MCF 10A (cell line): ENCODE measurements at places on chromosomes 3 and 15.

- no peak overlapping the region for H3K27ac ChIP-seq
- H3K36me3 ChIP-seq: peaks cover 10% of the 10 kb centered on the region
- no peaks in the 10 kb centered on the region for H3K27me3 ChIP-seq
- peak overlapping the region; percentile 20 for H3K4me3 ChIP-seq
- peak; percentile 78 for DNase-seq
Measured at GRCh38 chr15:90648137-90649070, 68.7 kb upstream of the BLM start.

- no peaks in the 10 kb centered on the region for H3K4me1 ChIP-seq
- no peak for DNase-seq
- H3K36me3 ChIP-seq: no peaks in the 10 kb centered on the region
- H3K27ac ChIP-seq: no peak overlapping the region
- no peak overlapping the region for H3K4me3 ChIP-seq
Measured at GRCh38 chr3:105759442-105760078, 109.3 kb downstream of the CBLB start.

DNA sequence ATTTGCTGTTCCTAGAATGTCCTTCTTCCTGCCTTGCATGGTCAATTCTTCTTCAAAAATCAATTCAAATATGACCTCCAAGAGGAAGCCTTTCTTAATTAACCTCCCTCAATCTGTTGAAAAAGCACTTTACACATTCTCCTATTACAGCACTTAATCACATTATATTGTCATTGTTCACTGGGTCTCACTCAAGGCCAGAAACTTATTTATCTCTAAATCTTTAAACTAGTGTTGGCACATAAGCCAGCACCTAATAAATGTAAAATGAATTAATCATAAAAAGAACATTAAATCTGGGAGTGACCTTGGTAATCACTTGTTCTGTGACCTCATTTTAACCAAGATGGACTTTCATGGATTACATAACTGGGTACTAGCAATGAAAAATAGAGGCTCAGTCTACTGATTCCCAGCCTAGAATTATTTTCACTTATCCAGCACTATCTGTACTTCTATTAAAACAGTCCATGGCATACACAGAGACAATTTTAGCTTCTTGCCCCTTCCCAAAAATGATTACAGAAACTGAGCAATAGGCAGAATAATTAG lies 22.1 kb downstream of the MSL2 start:
- H3K4me1 ChIP-seq: peaks cover 5% of the 10 kb centered on the region
- DNase-seq: no peak
- H3K27ac ChIP-seq: no peak overlapping the region
- no peak overlapping the region for H3K4me3 ChIP-seq
- no peaks in the 10 kb centered on the region for H3K27me3 ChIP-seq

GRCh38 chr15:73678498-73678897 lies 5.7 kb upstream of the CD276 start:
- no peak for DNase-seq
- peaks cover 5% of the 10 kb centered on the region for H3K4me1 ChIP-seq
- H3K27ac ChIP-seq: no peak overlapping the region
- no peaks in the 10 kb centered on the region for H3K27me3 ChIP-seq

- no peak for DNase-seq
- H3K27me3 ChIP-seq: peaks cover 20% of the 10 kb centered on the region
- no peaks in the 10 kb centered on the region for H3K36me3 ChIP-seq
- H3K4me3 ChIP-seq: no peak overlapping the region
Measured at GRCh38 chr3:195556390-195556789, 13.3 kb upstream of the PPP1R2 start.

- H3K4me3 ChIP-seq: no peak overlapping the region
- no peak for DNase-seq
- H3K4me1 ChIP-seq: no peaks in the 10 kb centered on the region
- H3K27me3 ChIP-seq: peaks cover 12% of the 10 kb centered on the region
- H3K36me3 ChIP-seq: no peaks in the 10 kb centered on the region
- no peak overlapping the region for H3K27ac ChIP-seq
Measured at GRCh38 chr3:54134713-54135112, 12.4 kb downstream of the CACNA2D3 start.

GRCh38 chr3:188796122-188796631 lies 375.6 kb upstream of the TPRG1 start:
- no peaks in the 10 kb centered on the region for H3K27me3 ChIP-seq
- H3K27ac ChIP-seq: no peak overlapping the region
- no peak overlapping the region for H3K4me3 ChIP-seq
- peaks cover 14% of the 10 kb centered on the region for H3K36me3 ChIP-seq
- no peaks in the 10 kb centered on the region for H3K4me1 ChIP-seq
- no peak for DNase-seq

DNA sequence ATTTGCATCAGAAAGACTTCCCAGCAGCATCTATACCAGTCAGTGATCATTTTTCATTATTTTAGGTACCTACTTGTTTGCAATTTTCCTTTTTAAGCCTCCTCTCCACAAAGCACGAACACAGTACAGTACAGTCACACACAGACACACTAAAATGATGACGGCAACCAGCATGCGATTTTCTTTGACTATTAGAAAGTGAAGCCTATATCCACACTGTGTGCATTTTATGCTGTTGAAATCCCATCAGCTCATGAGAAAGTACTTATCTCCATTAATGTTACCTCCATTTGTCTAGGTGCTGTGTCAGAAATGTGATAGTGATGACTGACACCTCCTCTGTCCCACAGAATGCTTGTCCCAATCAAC lies 294.7 kb upstream of the MEIS2 start:
- H3K36me3 ChIP-seq: no peaks in the 10 kb centered on the region
- no peak for DNase-seq
- no peaks in the 10 kb centered on the region for H3K27me3 ChIP-seq
- no peak overlapping the region for H3K4me3 ChIP-seq
- no peak overlapping the region for H3K27ac ChIP-seq

GRCh38 chr15:96838081-96838480 lies 507.6 kb downstream of the NR2F2 start:
- no peak for DNase-seq
- no peak overlapping the region for H3K4me3 ChIP-seq
- H3K27me3 ChIP-seq: no peaks in the 10 kb centered on the region
- H3K36me3 ChIP-seq: no peaks in the 10 kb centered on the region
- no peak overlapping the region for H3K27ac ChIP-seq

DNA sequence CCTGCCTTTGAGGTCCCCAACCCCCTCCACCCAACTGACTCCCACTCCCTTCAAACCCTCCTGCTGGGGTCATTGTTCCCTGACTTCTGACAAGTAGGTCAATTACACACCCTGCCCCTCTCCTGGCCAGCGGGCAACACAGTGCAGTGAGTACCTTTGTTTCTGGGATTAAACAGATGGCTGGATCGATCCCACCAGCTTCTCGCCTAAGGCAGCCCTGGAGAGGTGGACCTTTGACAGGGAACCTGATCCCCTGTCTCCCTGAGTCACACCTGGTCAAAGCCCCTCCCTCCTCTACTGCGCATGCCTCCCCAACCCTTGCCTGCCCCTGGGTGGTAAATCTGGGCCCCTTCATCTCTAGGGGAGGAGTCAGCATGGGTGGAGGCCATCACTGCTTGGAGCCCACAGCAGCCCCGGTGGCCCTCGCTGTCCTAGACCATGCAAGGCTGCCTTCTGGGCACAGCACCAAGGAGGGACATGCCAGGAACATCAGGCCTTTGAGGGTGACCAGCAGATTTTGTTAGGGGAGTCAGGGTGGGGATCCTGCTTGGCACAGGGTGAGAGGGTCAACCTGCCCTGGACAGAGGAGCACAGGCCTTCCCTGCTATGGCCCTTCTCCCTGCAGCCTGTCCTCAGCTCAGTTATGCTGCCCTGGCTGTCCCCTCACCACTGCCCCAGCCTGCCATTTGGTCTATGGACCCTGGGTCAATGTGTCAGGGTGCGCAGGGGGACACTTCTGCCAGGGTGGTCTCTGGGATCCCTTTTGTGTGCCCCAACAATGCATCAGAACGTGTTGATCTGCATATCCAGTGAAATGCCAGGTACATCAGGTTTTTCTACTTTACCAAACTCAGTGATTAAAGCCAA lies 9.8 kb upstream of the PRR23E start:
- H3K36me3 ChIP-seq: no peaks in the 10 kb centered on the region
- no peak for DNase-seq
- H3K4me3 ChIP-seq: no peak overlapping the region
- H3K4me1 ChIP-seq: no peaks in the 10 kb centered on the region
- H3K27ac ChIP-seq: no peak overlapping the region

GRCh38 chr15:46768287-46768686 lies 949.0 kb upstream of the SEMA6D start:
- H3K4me1 ChIP-seq: no peaks in the 10 kb centered on the region
- no peaks in the 10 kb centered on the region for H3K27me3 ChIP-seq
- DNase-seq: no peak
- no peak overlapping the region for H3K4me3 ChIP-seq
- no peaks in the 10 kb centered on the region for H3K36me3 ChIP-seq
- H3K27ac ChIP-seq: no peak overlapping the region

DNA sequence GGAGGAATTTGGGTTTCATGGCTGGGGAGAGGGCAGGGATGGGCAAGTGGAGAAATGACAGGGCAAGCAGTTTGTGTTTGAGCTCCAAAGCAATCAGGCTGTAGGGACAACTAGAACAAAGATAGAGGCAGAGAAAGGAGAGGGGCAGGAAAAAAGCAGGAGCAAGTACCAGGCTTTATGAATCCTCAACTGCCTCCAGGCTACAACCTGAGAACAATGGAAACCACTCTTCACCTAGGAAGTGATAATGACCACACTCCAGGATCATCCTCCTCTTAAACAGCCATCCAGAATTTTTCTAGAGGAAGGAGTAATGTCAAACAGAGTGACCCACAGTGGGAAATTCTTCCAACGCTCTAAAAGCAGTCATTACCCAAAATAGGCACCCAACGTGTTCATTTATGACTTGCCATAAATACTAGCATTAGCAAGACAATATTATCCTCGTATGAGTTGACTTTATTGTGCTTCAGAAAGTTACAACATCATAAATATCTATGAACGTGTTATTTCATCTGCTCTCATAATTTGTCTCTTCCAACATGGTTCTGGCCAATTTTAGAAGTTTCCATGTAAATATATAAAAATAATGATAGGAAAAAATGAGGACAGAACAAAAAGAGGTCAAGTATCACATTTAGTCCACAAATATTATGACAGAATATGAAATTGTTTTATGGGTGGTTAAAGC lies 50.5 kb downstream of the TNFAIP8L3 start:
- H3K27ac ChIP-seq: no peak overlapping the region
- no peaks in the 10 kb centered on the region for H3K4me1 ChIP-seq
- no peak for DNase-seq

- peak; percentile 23 for DNase-seq
- H3K27me3 ChIP-seq: no peaks in the 10 kb centered on the region
- H3K4me1 ChIP-seq: peaks cover 14% of the 10 kb centered on the region
- no peaks in the 10 kb centered on the region for H3K36me3 ChIP-seq
Measured at GRCh38 chr3:117439812-117440211, 730.2 kb downstream of the TUSC7 start.

GRCh38 chr15:38896647-38897046 lies 332.0 kb upstream of the RASGRP1 start:
- no peaks in the 10 kb centered on the region for H3K36me3 ChIP-seq
- H3K27ac ChIP-seq: no peak overlapping the region
- no peak overlapping the region for H3K4me3 ChIP-seq
- DNase-seq: no peak

DNA sequence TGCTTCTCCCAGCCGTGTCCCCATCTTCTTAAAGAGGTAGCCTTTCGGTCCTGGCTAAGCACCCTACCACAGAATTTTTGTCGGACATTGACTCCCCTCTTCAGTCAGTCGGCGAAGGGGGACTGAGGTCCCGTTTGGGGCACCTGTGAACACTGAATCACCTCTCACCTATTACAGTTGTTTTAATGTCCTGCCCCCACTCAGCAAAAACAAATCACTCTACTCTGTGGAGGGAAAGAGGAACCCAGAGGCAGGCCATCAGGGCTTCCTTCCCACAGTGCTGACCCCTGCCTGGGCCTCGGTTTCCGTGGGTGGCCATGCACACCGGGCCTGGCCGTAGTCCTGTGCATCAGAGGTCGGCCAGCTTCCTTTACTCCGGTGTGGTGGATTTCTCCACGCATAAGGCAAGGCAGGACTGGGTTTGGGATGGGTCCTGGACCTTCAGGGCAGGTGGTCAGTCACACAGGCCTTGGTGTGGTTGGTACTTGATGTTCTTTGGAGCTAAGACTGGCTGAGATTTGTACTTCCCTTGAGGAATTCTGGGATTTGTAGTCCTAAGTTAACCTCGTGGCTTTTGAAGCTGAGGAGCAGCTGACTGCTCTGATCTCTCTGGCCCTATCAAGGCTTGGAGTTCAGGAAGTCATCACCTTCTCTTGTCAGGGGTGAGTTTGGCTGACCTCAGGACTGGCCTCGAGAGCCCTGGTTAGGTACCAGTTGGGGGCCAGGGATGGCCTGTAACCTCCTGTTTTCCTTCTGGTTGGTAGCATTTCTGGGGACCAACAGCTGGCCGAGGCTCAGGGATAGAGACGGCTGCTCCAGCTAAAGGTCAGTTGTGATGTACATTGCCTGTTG lies 627 bp upstream of the FAM131A start:
- peaks cover 48% of the 10 kb centered on the region for H3K4me1 ChIP-seq
- peak overlapping the region; percentile 84 for H3K4me3 ChIP-seq
- H3K36me3 ChIP-seq: peaks cover 45% of the 10 kb centered on the region
- peak overlapping the region; percentile 89 for H3K27ac ChIP-seq
- no peaks in the 10 kb centered on the region for H3K27me3 ChIP-seq

- H3K27me3 ChIP-seq: no peaks in the 10 kb centered on the region
Measured at GRCh38 chr3:45986303-45986982, 9.2 kb downstream of the FYCO1 start.

- DNase-seq: peak; percentile 28
- H3K27me3 ChIP-seq: no peaks in the 10 kb centered on the region
- H3K4me3 ChIP-seq: no peak overlapping the region
- H3K27ac ChIP-seq: peak overlapping the region; percentile 54
Measured at GRCh38 chr3:107404727-107405469, 27.7 kb downstream of the CCDC54 start.

DNA sequence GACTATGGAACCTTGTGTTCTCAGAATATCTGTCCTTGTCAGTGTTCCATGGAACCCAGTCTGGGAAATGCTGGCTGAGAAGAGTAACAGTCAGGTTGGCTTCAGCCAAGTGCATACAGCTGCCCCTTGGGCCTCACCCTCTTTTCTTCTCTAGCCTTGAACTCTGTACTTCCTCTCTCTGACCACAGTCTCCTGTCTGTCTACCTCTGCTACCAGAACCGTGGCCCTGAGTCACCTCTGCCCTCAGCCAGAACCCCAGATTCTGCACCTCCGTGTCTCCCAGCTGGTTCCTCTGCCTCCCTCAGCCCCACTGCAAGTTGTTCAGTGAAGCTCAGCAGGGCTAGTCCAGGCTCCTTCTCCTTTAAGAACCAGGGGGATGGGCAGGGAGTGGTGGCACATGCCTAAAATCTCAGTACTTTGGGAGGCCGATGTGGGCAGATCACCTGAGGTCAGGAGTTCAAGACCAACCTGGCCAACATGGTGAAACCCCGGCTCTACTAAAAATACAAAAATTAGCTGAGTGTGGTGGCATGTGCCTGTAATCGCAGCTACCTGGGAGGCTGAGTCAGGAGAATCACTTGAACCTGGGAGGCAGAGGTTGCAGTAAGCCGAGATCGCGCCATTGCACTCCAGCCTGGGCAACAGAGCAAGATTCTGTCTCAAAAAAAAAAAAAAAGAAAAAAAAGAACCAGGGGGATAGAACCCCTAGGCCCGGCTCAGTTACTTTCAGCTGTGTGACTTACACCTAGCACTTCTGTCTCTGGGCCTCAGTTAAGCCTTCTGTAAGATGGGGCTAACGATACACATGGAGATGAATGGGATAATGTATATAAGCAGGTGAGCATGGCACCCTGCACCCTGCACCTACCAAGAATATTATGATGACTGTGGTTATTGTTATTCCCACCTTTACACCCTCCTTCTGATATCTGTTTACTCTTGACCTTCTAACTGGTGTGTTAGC lies 24.3 kb upstream of the TATDN2 start:
- H3K27me3 ChIP-seq: no peaks in the 10 kb centered on the region
- H3K27ac ChIP-seq: peak overlapping the region; percentile 0
- peaks cover 19% of the 10 kb centered on the region for H3K36me3 ChIP-seq
- DNase-seq: no peak
- peaks cover 21% of the 10 kb centered on the region for H3K4me1 ChIP-seq
- no peak overlapping the region for H3K4me3 ChIP-seq
